Neural progenitor cell (in vitro differentiated cells): ENCODE measurements at places on chromosomes 5 and 9.

- no peak for DNase-seq
Observed at GRCh38 chr5:135219868-135220267, 179.2 kb downstream of the MACROH2A1 start.

GRCh38 chr5:135498637-135498995 is 37.1 kb downstream of the NEUROG1 start:
- no peak for DNase-seq

- no peak for DNase-seq
Observed at GRCh38 chr9:79542735-79543620, 28.8 kb upstream of the TLE4 start.

GRCh38 chr5:156850206-156850751 is at the start of gene PPP1R2B:
Gene PPP1R2B, plus strand, starts transcription at chr5:156850295. Its CDS starts 268 bp downstream, at chr5:156850563.
- DNase-seq, result no peak

- DNase-seq, result peak; percentile 94
Observed at GRCh38 chr5:59893429-59894227, at the start of gene PDE4D. Gene PDE4D, minus strand, starts transcription at chr5:59893726.

DNA sequence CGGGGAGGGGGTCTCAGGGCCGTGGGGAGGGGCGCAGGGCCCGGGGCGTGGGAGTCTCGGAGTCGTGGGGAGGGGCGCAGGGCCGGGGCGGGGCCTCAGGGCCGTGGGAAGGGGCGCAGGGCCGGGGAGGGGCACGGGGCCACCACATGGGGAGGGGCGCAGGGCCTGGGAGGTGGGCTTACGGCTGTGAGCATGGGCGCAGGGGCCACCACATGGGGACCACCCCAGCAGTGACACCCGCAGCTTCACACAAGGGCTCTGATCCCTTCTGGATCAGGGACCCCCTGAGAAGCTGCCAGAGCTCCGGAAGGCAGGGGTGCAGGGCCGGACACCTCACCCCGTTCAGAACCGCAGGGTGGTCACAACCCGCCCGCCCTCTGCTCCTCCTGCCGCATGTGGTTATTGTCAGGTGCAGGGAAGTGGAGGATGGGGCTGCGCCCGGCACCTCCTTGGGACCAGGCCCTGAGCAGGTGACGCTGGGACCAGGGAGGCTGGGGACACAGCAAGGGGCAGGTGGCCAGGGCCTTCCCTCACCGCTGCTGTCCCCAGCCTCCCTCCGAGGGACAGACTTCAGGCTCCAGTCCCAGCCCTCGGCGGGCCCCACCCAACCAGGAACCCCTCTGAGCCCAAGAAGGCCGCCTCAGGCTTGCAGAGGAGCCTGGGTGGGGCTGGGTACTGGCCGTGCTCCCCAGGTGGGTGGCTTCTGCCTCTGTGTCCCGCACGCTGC is 53.7 kb downstream of the EXD3 start:
- no peak for DNase-seq

DNA sequence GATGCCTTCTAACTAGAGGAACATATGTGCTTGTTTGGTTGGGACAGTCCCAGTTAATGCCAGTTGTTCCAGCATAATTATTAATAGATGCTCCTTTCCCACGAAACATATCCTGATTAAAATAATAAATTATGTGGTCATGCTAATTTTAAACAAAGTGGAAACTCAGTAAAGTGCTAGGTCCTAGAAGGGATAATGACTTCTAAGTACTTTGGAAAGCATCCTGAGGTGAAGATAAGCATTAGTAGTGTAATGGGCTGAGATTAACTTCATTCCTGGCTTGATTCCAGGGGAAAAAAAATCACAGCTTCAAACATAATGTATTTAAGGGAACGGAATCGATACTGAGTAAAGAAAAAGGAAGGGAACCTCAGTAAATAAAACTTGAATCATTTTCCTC is 213.7 kb upstream of the SNX2 start:
- DNase-seq, result no peak

- DNase-seq, result no peak
Observed at GRCh38 chr5:77719666-77720363, 56.3 kb downstream of the TBCA start.

DNA sequence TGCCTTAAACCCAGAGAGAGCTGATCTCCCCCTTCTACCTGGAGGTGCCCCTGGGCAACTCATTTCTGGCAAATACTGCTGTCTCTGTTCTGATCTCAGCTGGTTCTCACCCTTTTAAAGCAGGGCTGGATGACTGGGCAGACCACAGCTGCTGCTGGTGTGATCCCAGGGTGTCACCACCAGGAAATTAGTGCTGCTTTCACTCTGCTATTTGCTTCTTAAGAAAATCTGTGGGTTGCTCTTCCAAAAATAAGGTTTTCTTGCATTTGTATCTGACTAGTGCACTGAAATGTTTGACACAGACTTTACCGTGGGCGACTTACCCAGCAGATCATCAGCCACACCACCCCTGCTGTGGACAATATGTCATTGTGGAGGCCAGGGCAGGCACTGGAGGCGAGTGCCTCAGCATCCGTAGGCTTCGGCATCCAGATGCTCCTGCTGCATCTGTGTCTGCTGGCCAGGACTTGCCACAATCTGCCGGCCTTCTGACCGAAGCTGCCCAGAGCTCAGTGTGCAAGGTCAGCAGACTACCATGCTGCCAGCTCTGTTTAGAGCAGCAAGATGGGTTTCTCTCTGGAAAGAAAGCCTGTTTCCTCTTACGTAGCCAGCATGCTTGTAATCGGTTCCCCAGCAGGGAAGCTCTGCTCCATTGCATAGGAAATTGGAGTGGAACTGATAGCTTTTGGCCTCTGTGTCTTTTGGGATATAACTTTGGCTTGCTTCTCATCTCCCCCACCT is 13.6 kb downstream of the ARHGAP26 start:
- DNase-seq, result peak; percentile 43

GRCh38 chr9:26779062-26779461 is 113.5 kb downstream of the CAAP1 start:
- no peak for DNase-seq

GRCh38 chr9:107557236-107557990 is 67.8 kb upstream of the KLF4 start:
- DNase-seq, result no peak

- no peak for DNase-seq
Observed at GRCh38 chr5:42387563-42387962, 35.7 kb upstream of the GHR start.

- no peak for DNase-seq
Observed at GRCh38 chr9:116238225-116238624, 84.6 kb downstream of the PAPPA start.

DNA sequence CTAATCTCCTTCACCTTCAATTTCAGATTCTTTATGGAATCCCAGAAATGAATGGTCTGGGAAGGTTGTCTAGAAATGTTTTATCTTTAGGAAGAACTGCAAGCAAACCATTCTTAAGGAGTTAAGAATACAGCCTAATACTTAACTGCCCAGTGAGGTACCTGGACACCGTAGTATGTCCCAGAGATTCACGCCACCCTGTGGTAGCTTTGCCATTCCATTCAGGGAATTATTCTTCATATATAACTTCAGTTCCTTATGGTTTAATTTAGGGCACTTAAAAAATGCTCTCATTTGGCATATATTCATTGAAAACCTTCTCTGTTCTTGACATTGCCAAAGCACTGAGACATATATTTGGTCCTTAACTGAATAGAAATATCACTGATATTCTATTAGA is 49.7 kb downstream of the ACTBL2 start:
- DNase-seq, result no peak

GRCh38 chr9:83991355-83991754 is 10.8 kb downstream of the RMI1 start:
- DNase-seq, result no peak

DNA sequence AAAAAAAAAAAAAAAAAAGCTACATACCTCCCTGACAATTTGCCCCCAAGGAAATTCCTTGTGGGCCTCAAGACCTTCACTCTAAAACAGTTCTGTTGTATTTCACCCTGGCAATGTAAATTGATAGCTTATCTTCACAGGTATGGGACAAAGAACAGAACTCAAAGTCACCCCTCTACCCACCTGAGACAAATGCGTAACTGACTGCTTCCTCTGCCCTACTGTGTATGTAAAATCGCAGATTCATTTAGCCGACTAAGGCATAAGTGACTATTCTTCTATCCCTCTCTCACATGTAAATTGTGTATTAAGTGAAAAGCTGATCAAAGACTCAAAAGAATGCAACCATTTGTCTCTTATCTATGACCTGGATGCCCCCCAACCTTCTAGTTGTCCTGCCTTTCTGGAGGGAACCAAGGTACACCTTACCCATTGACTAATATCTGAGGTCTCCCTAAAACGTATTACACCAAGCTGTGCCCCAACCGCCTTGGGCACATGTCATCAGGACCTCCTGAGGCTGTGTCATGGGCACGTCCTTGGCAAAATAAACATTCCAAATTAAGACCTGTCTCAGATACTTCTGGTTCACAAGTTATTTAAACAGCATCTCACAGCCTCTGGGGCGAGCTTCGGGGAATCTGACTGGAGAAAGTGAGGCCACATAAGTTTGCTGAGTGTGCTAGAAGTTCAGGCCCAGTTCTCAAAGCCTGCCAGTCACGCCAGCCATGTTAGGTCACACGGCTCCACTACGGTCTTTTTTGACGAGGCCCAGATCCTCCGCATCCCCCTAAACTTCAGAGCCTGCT is 954 bp downstream of the TBCA start:
- no peak for DNase-seq

GRCh38 chr5:105689596-105689995 is 1981.1 kb downstream of the EFNA5 start:
- no peak for DNase-seq

DNA sequence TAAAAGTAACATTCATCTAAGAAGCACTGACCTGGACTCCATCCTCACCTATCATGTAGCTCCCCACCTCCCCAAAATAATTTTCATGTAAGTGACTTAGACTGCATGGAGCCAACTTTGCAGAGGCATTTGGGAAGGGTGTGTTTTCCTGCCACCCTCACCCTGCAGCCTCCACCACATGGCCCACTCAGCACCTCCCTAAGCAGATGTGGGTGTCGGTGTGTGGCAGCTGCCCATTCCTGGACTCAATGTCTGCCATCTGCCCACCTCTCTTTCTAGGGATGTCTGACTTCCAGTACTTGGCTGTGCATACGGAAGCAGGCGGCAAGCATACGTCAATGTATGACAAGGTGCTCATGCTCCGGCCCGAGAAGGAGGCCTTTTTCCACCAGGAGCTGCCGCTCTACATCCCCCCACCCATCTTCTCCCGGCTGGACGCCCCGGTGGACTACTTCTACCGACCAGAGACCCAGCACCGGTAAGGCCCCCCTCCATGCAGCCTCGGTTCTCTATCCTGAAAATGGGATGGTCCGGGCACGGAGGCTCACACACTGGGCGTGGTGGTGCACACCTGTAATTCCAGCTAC is 12.7 kb downstream of the GTF3C5 start:
- no peak for DNase-seq

DNA sequence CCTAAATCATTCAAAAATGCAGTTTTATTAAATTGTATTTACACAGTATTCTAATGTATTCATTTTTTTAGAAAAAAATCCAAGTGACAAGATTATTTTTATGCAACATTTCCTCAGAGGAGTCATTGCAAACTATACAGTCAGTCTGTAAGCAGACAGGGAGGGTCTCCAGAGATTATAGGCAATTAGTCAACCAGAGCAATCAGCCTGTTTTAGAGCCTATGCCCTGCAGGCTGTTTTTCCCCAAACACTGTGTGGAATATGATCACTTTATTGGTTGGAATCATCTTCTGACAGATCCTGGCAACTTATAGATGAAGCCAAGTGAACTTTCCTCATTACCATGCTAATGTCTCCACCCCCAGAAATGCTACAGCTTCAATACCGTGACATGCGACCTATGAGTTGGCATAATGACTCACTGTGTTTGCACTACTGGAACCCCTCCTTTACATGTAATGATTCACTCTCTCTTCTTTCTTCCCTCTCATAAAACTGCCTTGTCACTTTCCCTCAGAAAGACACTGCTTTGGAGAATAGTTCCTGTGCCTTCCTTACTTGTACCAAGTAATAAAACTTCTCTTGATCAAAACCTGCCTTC is 577.7 kb upstream of the FTMT start:
- DNase-seq, result no peak

GRCh38 chr9:123789554-123790292 is 140.2 kb downstream of the DENND1A start:
- DNase-seq, result peak; percentile 33

DNA sequence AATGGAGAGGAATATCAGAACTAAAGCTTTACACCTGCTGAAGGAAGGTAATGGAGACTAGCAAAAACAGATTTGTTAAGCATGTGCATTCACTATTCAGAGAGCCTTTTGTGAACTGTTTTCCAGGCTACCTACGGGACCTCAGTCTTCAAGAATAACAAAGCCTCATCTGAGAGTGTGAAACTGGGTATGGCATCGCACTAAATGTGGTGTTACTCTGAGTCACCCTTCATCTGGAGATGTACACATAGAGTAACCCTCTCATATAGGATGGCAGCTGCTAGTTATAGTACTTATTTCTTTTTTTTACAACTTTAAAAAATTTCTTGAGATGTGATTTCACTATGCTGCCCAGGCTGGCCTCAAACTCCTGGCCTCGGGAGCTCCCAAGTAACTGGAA is 306.8 kb downstream of the ZNF608 start:
- no peak for DNase-seq

DNA sequence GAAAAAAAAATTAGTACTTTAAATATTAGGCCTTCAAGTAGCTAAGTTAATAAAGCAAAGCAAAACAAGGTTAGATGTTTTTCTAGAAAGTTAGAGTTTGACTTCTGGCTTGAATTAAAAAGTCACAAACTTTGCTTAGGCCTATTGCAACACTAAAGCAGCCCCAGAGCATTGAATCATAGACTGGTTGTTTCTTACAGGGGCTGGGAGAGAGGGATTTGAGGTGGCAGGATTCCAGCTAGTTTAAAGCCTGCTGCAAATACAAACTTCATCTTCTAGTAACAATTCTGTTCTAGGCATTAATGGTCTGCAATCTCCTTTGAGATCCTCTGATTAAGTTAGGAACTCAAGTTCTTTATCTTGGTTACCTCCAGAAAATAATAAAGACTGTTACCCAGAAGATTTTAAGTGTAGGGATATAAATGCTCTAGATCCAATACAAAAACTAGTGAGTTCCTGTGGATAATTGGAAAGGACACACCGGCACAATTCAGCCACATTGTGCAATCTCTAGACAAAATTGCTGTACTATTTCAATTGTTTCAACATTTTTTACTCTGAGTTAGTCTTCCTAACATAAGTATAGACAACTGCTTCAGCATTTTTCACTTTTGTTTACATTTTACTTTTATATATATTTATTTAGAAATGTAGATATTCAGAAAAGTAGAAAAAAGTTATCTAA is 12.6 kb downstream of the OR13C5 start:
- peak; percentile 9 for DNase-seq

DNA sequence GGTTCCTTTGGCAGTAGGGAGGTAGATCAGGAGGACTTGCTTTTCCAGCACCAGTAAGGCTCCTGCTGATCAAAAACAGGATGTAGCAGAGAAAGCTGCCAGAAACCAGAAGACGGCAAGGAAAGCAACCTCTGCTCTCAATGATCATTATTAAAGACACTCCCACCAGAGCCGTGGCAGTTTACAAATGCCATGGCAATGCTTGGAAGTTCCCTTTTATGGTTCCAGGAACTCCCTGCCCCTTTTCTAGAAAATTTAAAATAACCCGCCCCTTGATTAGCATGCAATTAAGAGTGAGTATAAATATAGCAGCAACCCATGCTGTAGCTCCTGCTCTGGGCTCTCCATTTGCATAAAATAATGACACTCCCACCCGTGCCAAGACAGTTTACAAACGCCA is 16.1 kb downstream of the EQTN start:
- DNase-seq, result no peak
